Thyroid gland (tissue), 4 donors: ENCODE measurements at places on chromosomes 5 and 9. TPM values are rescaled to one million over a fixed set of nuclear protein-coding genes. Genes with fewer than 3 reads are reported as not detected.
A peak's percentile ranks its signal among the peaks of the same experiment; 100 is the strongest.

DNA sequence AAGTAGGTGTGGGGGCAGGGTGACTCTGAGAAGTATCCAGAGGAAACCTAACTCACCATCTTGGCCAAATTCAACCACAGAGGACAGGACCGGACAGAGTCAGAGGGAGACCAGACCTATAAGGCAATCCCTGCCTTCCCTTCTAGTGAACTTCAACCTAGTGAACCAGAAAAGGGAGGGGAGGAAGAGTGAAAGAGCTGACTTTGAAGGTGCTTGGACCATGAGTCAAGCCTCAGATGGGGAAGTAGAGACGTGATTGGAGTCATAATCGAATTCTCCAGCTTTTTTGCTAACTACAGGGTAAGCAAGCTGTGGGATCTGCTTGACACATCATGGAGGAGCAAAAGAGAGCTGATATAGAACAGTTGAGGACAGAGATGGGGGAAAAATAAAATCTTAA, 18.8 kb upstream of the KIF2A start:
- no peak for DNase-seq

GRCh38 chr5:111734013-111734412, 23.0 kb downstream of the NREP start:
- DNase-seq: no peak

GRCh38 chr9:129394061-129394885, 216.2 kb upstream of the IER5L start:
- no peak for DNase-seq

DMRT3 gene
- 5.5 TPM for total RNA-seq

CNOT8 gene
- total RNA-seq: 94.5 TPM

DNA sequence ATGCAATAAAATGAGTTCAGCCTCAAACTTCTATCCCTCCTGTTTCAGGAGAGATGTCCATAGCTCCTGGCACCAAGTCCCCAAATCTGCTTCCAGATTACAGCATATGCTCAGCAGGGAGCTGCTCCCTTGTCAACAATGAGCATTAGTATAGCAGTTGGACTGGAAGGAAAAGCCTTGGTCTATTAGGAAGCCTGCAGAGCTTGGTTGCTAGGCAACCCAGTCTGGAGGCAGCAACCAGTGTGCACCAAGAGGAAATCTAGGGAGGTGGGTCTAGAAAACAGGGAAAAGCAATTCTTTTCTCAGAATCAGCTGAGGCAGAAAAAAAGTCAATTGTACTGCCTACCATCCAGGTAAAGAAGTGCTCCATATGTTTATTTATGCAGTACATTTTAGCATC, 229.5 kb upstream of the NMUR2 start:
- DNase-seq: peak; percentile 16

NR2F1 gene
- total RNA-seq: 25.8 TPM

DNA sequence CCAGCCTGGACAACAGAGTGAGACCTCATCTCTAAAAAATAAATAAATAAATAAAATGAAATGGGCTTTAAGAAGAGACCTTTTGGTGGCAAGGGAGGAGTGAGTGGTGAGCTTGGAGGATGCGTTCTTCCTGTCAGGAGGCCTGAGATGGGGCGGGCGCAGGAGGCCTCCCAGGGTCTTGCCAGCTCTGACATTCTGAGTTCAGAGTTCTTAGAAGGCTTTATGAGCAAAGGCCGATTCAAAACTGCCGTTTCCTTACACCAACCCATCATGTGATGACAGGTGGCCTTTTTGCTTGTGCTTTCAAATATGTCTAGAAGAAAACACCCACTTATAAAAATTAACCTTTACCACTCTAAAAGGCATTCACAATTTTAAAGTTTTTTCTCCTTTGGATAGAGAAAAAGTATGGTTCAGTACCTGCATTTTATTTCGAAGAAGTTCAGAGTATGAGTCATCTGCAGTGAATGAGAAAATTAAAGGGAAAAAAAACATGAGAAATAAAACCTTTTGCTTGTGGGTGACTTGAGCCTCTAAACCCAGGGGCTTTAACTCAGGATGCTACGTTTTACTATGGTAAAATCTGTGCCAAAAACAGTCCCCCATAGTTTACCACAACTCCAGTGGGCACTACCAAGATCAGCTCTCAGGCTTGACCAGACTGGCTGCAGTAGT, 157.4 kb upstream of the OTULINL start:
- DNase-seq: no peak

GPRIN1 gene
- 0.24 TPM for total RNA-seq
